ENCODE measurements at places on chromosomes 5 and 9.
A peak's percentile ranks its signal among the peaks of the same experiment; 100 is the strongest.

GRCh38 chr5:117734056-117734455, 1159.4 kb upstream of the SEMA6A start:
- DNase-seq: no peak

- DNase-seq: no peak
Measured at GRCh38 chr5:149651686-149652085, 70.4 kb downstream of the ARHGEF37 start.

DNA sequence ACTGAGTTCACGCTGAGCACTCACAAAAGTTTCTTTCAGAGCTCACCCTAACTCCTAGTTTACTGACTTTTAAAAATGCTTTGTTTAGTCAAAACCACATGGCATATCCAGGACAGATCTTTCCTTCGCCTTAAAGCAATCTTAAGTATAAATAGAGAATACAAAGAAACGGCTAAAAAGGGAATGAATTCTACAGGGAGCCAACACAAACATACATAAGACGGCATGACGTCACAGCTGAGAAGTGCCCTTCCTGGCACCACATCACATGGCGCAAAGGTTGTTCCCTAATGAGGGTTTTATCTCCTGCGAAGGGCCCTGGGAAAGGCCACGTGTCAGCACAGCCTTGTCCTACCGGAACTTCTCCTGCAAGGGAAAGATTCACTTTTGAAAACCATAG, 141.3 kb downstream of the IRX1 start:
- DNase-seq: no peak

DNA sequence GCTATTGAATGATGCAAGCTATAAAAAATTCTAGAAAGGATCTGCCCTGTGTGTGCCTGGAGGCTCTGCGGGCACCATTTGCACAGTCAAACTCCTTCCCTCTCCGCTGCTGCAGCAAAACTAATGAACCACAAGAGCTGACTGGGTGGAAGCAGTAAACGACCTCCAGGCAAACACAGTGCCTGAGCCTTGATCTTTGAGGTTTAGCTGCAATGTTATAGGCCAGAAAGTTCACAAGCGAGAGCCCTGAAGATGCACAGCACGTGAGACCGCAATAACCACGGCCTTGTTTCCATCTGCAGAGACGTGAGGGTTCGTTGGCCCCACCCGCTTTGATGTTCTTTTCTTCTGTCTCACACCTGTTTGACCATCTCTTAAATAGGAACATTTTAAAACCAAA, 69.2 kb upstream of the S1PR3 start:
- peak; percentile 7 for DNase-seq

DNA sequence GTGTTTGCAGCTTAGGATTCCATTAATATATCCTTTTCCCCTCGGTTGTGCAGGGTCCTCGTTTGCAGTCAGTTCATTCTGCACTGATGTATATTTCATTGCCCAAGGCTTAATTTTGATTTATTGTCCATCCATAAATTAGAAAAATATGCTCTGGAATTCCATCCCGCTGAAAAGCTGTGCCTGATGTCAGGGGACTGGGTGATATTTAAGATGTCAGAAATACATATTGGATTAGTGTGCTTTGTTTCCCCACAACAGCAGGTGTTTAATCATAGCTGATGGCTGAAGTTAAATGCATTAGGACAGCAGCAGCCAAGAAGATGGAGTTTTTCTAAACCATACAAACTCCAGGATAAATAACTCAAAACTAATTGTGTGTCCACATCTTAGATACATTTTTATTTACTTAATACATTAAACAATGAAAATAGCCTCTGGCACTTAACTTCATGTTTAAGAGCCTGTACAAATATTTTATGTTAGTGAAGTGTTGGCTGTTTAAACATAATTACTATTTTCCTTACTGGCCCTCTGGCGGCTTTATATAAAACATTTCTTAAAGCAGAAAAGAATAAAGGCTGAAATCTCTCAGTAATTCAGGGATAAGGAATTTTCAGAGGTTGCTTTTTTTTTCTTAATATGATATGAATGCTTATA, 170.4 kb upstream of the TBCA start:
- no peak for DNase-seq

- no peak for DNase-seq
Measured at GRCh38 chr5:54469622-54470021, 14.1 kb downstream of the HSPB3 start.

GRCh38 chr5:60492958-60493357, 207.0 kb downstream of the DEPDC1B start:
- DNase-seq: no peak

- no peak for DNase-seq
Measured at GRCh38 chr9:35932735-35933134, 23.4 kb downstream of the SPAAR start.

- DNase-seq: no peak
Measured at GRCh38 chr5:81195335-81195929, 37.7 kb upstream of the CKMT2 start.

DNA sequence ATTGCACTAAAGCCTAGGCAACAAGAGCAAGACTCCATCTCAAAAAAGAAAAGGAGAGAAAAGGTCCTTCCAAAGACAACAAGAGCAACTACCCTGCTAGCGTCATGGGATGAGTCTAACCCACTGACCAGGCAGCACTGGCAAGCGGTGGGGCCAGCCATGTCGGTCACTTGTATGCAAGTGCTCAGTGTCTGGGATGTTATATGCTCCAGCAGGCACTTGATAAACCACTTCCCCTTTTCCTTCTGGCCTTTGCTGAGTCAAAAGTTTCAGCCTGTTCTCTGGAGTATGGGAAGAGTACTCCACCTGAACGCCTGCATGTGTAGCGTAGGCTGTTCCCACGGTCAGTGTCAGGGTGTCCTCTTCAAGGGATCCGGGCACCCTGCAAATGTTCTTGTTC, 9.2 kb upstream of the MXD3 start:
- no peak for DNase-seq

GRCh38 chr5:100900142-100900795, 2.8 kb downstream of the ST8SIA4 start:
- peak; percentile 36 for DNase-seq

- no peak for DNase-seq
Measured at GRCh38 chr5:32202394-32202793, 28.3 kb upstream of the GOLPH3 start.

DNA sequence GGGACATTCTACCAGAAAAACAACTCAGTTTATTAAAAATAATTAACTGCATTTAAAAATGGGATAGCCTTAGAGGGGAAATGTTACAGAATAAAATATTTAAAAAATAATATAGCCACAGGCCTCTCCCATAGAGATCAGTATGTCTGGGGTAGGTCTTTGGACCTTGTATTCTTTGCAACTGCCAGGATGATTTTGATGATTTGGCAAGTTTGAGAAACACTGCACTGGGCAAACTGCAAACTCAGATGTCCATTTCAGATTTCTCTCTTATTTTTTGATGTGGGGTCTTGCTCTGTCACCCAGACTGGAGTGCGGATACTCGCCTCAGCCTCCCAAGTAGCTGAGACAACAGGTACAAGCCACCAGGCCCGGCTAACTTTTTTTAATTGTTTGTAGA, 24.9 kb upstream of the CCNO start:
- no peak for DNase-seq

GRCh38 chr9:98590101-98590500, 118.6 kb downstream of the GABBR2 start:
- no peak for DNase-seq

DNA sequence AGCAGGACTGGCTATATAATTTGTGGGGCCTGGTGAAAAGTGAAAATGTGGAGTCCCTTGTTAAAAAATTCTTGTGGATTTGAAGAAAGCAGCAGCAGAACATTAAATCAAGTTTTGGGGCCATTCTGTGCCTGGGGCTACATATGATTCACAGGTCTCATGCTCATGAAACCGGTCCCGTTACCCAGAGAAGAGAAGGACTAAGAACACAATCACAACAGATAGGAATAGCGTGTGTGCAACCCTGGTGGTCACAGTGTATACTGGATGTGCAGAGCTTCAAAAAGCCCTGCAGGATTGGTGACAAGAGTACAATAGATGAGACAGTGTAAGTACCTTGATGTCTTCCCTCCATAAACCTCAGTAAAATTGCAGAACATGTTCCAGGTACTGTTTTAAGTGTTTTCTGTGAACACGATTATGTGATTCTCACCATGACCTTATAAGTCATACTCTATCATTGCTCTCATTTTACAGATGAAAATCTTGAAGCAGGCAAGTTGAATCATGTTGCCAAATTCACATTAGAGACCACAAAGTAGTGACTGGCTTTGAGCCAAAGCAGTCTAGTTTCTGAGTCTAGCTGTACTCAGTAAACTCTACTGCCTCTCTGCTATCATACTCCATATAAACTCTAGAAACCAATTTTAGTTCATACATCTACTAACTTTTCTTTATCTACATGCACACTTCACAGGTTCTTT, 636.5 kb downstream of the TAF11L14 start:
- DNase-seq: no peak

GRCh38 chr9:14188538-14188937, 125.4 kb downstream of the NFIB start:
- DNase-seq: no peak

DNA sequence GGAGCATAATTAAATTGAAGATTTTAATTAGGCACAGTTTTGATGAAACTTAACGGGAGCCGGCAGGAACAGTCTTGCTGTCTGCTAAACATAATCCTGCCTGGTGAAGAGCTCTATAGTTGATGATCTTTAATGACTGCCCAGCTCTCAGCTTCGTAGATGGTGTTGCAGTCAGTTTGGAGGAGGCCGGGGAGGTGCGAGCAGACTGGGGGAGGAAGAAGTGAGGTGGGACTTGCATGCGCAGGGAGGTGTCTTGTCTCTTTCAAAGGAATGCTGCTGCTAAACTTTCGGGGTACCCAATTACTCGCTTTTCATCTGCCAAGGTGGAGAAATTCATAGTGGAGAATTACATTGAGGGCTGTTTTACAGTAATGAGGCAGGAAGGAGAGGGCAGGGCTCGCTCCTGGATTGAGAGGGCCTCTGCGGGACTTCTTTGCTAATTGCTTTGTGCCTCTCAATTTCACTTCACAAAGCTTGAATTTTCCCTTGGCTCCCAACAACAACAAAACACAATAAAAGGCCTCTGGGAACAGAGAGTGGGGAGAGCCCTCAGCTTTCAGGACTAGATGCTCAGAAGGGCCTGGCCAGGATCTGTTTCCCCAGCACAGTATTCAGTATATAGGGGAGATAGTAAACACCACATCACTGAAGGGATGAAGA, 257.9 kb upstream of the ADRA1B start:
- no peak for DNase-seq

GRCh38 chr9:129201289-129201688, 23.2 kb upstream of the IER5L start:
- no peak for DNase-seq

DNA sequence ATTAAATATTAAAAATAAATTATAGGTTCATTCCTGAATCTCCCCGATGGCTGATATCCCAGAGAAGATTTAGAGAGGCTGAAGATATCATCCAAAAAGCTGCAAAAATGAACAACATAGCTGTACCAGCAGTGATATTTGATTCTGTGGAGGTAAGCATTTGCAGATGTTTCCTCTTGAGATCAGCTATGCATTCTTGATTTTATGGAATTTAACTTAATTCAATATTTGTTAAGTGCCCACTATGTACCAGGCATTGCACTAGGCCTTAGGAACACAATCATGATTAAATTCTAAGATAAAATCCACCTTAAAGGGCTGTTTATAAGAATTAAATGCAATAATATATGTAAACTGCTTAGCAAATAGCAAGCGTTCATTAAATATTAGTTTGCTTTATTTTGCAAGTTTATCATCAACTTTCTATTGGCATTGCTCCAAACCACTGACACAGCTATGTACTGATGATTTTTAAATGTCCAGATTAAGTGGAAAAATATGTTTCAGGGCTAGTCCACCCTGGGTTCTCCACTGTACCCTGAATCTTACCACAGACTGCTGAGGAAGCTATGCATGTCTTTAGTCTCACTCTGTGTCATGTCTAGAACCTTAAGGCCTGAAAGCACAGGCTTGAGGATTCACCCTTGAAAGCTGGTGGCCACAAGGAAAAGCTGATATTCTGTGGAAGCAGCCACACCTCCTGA, 33.2 kb downstream of the SLC22A4 start:
- no peak for DNase-seq

- no peak for DNase-seq
Measured at GRCh38 chr5:154683101-154683880, 71.9 kb upstream of the LARP1 start.

- no peak for DNase-seq
Measured at GRCh38 chr5:109467058-109467457, 57.3 kb upstream of the PJA2 start.

DNA sequence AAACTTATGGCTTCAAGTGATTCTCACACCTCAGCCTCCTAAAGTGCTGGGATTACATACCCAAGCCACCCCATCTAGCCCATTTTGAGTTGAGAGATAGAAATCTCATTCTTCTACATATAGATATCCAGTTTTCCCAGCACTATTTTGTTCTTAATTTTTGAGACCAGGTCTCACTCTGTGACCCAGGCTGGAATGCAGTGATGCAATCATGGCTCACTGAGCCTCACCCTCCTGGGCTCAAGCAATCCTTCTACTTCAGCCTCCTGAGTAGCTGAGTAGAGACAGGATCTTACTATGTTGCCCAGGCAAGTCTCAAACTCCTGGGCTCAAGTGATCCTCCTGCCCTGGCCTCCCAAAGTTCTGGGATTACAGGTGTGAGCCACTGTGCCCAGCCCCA, 60.9 kb upstream of the CTNNA1 start:
- no peak for DNase-seq

Measured in stimulated activated CD8-positive, alpha-beta memory T cell treated with anti-CD3 and anti-CD28 coated beads, Interleukin-4, amount 100 ng/mL, for 1 hour (primary cell).